ENCODE measurements at places on chromosomes 4 and X.
A peak's percentile ranks its signal among the peaks of the same experiment; 100 is the strongest.

DNA sequence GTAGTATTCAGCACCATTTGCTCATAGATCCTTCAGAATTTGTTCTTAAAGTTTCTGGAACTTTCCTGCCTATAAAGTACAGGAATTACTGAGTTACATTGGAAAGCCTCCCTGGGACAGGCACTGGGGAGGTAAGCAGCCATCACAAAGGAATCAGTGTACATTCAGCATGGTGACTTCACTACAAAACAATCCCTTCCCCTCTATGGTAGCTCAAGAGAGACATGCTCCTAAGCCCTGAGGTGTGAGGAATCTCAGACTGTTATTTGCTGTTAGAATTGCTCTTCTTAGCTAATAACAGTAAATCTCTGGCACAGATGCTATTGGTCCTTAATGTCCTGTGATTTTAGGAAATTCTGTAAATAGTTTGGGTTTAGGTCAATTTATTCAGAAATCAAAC lies 1898.0 kb upstream of the PCDH7 start:
- no peak for DNase-seq

- DNase-seq, result no peak
Measured at GRCh38 chrX:34140816-34141215, 8.7 kb upstream of the FAM47A start.

DNA sequence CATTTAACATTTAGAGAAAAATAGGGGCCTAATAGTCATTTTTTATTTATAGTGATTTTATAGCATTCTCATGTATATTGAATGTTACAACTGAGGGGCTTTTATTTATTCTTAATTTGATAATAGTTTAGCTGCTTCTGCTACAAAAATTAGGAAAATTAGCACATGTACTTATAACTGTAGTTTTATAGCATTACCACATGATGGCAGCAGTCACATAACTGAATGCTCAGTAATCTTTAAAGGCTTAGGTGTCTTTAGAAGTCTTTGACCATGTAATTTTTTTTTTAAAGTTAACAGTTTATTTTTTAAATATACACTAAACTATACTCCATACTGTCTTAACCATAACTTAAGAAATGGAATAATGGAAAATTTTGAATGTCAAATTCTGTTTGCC lies 136.6 kb downstream of the STAG2 start:
- DNase-seq, result no peak

DNA sequence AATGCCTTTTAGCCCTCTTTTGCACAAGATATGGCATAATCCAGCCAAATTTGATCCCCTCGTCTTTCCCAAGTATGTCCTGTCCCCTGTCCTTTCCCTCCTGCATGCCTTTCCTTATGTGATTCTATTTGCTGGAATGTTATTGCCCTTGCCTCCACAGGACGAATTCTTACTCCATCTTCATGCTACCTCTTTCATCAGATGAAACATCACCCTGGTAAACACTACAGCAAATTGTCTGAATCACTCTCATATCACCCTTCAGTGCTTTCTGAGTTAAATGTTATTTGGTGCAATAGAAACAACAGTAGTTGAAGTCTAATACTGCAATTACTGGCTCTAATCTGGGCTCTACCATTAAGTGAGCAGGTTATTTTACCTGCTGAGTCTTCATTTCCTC lies 52.2 kb upstream of the FAT1 start:
- no peak for DNase-seq

- no peak for DNase-seq
Measured at GRCh38 chr4:8857766-8858700, 13.6 kb downstream of the HMX1 start.

- no peak for DNase-seq
Measured at GRCh38 chr4:129043523-129043922, 49.8 kb downstream of the SCLT1 start.

- DNase-seq, result no peak
Measured at GRCh38 chrX:16601885-16602284, 48.1 kb upstream of the S100G start.

- no peak for DNase-seq
Measured at GRCh38 chr4:170741856-170742255, 652.1 kb upstream of the AADAT start.

DNA sequence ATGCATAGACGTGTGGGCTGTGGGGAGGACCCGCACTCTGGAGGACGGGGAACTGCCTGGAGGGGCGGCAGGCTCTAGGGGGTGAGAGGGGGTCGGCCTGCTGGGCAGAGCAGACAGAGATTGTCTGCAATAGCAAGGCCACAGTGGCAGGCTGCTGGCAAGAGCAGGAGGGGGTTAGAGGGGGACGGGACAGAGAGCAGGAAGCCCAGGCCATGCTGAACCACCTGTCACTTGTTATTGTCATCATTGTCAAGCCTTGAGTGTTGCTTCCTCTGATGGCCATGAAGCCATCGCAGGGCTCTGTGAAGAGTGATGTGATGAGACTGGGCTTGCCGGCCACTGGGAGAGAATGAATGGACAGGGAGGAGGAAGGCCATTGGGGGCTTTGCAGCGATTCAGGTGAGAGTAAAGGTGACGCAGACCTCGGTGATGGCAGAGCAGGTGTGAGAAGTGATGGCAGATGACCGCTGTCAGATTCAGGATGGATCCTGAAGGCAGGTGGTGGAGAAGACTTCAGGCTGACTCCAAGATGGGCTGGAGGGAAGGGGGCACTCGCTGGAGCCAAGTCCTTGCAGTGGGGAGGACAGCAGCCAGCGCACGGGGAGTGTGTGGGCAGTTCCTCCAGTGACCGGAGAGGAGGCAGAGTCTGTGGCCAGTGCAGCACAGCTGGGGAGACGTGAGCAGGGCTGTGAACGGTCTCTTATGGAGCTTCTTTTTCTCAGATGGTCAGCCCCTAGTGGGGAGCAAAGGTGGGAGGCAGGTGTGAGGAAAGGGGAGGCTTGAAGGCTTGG lies 43.6 kb downstream of the HTT-AS start:
- DNase-seq, result no peak

DNA sequence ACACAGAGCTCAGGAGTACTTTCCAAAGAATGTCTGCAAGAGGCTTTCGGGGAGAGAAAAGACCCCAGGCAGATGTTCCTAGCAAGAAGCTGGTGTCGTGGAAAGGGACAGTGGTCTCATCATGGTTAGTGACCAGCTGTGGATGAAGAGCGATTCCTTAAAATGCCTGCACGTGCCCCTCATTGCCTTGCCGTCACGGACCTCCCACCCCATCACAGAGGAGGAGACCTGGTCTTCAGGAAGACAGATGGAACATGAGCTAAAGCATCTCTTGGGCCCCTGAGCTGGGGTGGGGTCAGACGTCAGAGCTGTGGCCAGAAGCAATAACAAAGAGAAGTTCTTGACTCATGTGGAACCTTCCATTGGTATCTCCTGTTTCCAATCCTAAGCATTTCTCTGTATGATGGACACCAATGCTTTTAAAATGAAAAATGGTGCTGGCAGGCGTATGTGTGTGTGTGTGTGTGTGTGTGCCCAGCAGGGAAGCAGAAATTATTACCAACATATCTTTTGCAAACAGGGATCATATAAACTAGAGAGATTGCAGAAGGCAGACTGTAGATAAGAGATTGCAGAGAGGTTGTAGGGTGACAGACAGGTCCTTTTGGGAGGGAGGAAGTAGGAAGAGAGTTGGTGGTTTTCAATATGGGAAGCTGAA lies 25.2 kb upstream of the ASMTL start:
- DNase-seq, result no peak

DNA sequence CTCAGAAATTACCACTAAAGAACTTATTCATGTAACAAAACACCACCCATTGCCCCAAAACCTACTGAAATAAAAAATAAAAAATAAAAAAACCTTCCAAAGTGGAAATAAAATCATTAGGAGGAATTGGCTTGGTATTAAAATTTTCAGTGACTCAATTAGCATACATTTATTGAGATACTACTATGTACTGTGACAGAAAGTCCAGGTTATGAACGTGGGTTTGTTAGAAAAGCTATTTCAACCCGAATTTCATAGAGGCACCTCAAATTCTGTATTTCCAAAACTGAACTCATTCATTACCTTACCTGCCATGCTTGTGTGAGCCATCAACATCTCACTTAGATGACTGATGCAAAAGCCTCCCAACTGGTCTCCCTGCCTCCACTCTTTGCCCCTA lies 16.8 kb downstream of the KLHL5 start:
- DNase-seq, result no peak

DNA sequence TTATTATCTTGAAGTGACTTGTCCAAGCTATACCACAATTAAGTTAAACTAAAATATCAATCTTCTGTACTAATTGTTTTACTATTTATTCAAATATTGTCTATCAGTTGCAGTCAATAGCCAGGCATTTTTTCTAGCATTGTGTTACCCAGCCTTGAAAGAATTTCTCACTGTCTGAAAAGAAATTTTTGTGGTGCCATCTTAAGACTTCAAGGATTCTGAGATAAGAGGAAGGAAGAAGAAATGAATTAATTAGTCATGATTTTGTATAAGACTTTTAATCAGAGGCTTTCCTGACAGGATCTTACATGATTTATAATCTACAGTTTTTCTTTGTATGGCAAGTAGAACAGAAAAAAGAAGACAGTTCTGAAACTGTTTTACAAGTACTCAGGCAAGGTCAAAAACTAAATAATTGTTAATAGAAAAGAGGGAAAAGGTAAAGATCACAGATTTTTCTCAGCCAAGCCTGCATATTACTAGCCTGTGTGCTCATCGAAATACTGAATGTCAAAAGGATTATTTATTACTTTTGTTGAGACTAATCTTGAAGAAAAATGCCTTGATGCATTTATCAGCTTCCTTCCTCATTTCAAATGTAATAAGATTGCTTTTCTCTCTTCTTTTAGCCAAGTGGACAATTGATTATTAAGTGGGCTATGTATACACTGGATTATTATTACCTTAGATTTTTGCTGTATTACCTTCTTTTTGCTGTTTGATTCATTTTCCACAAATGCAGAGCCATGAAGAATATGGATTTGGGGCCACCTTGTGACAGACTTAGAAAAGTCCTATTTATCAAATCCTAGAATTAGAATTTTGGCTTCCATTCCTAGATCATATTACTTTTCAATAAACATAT lies 53.8 kb downstream of the CXCL1 start:
- no peak for DNase-seq

GRCh38 chr4:38179690-38180377 lies 219.6 kb downstream of the PTTG2 start:
- DNase-seq, result peak; percentile 34

GRCh38 chr4:67546971-67547370 lies 1.7 kb upstream of the CENPC start:
- DNase-seq, result no peak

DNA sequence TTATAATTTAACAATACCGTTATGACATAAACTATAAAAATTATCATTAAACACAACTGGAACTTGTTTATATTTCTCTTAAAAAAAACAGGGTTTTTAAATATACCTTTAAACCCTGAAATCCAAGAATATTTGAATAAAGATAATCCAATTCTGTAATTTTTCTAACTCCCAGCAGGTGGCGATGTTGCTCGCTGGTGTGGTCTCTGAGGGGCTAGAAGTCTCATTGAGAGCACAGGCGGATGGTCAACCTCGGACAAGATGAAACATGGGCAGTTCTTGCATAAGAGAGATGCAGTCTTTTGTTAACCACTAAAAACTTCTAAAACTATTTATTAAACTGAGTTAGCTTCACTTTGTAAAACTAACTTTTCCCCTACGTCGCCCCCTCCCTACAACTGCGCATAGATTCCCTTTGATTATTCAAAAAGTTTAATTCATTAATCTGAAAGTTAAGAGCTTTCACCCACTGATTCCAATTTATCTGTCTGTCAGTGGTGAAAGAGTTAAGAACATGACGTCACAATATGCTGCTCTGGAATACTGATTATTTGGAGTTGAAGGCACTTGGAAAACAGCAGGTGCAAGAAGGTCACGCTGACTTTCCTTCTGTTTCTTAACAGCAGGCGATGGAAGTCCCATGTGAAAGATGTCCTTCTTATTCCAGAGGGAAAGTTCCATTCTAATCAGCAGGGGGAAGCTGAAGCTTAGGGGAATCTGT lies 29.5 kb downstream of the DMP1 start:
- DNase-seq, result no peak

GRCh38 chr4:99207911-99208718 lies 10.9 kb downstream of the ADH6 start:
- DNase-seq, result no peak

DNA sequence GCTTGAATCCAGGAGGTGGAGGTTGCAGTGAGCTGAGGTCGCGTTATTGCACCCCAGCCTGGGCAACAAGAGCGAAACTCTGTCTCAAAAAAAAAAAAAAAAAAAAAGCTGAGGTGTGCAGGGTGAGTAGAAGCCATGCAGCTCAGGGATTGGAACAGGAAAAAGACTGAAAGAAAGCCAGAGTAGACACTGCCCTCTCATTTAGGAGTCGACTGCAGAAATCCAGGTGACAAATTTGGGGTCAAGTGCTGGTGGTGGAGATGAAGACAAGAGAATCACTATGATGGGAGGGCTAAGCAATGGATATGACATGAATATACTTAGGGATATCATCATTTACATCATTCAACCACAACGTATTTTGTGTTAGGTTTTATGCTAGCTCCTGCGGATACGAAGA lies 1.9 kb downstream of the NEIL3 start:
- no peak for DNase-seq

GRCh38 chr4:125400756-125401155 lies 86.0 kb downstream of the FAT4 start:
- DNase-seq, result no peak

DNA sequence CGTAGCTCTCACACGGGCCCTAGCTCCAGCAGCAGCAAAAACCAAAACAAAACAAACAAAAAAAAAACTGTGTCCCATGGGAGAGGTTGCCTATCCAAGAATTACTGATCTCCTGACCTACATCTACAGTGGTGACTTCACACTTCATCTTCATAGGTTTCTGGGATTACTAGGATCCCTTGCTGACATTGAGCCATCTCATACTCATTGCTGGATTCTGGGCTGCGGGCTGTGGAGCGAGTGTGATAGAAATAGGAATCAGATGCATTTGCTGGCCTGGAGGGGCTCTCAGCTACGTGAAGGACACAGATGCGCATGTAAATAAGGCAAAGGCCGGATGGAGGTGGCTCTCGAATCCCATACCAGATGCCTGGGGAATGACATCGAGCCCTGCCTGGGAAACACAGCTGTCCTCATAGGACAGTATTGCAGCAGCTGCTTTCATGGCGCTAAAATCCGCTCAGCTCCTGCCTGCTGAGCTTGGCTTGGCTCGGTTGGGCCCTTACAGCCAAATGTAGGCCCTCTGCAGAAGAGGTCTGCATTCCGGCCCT lies 41.7 kb downstream of the CNGA2 start:
- DNase-seq, result no peak

DNA sequence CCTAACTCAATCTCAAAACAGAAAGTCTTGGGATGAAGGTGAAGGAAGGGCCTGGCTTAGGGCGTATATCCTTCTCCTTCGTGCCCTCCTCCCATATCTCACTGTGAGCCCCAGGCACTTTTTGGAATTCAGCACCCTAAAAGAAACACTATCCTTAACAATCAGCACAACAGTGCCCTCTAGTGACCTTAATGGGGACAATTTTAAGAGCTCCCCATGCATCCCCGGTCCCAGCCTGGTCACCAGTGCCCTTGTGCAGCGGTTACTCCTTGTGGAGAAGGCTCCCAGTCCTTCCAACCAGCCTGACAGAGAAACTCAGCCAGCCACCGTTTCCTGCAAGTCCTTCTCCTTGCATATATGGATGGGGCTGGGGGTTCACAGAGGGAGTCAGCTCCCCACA lies 4.2 kb downstream of the PAK3 start:
- DNase-seq, result no peak
